ENCODE measurements at places on chromosomes 7 and 10.

DNA sequence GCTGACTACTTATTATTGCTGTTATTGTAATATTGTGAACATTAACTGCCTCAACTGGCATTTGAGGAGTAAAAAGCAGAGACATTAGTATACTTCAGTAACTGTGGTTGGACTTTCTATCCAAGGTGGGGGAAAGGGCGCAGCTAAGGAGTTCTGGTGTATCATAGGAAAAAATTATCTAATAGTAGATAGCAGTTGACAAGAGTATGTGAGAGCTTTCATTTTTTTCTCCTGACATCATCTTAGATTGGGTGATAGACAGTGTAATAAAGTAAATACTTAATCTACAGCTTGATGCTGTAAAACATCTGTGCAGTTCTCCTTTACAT lies 68.9 kb downstream of the PHTF2 start:
- DNase-seq, result no peak

DNA sequence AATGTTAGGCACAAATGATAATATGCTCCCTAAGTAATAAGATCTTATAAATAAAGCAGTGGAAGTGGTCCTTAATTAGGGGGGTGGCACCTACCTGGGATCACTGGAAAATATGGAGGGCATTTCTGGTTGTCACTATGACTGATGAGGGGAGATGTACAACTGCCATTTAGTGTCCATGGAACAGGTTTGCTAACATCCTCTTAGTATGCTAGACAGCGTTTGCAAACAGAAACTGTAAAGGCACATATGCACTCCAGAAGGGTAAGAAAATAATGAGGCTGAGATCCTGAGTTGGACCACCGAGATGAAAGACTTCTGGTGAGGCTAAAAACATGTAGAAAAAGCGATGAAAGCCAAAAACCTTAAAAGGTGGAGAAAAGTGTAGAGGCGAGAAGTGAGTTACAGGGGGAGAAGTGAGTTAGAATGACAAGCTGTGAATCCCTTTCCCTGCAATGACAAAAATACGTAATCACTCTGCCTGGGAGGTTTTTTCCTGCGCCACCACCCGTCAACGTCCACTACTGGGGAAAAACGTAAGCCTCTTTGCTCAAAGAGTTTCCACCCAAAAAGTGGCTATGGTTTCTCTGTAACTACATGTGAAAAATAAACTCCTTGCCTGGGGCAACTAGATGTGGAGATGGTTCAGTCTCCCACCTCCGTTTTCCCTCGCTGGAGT lies 767 bp downstream of the KRIT1 start:
- DNase-seq, result no peak

- no peak for DNase-seq
These were observed 159.4 kb upstream of the CDK1 start for GRCh38 chr10:60618861-60619260.

- peak; percentile 36 for DNase-seq
These were observed 962 bp upstream of the SLC26A4 start for GRCh38 chr7:107659666-107660065.

GRCh38 chr7:84204655-84205054 lies 10.1 kb upstream of the SEMA3A start:
- no peak for DNase-seq
